ENCODE measurements at places on chromosomes 4 and X. TPM values are rescaled to one million over a fixed set of nuclear protein-coding genes. Genes with fewer than 3 reads are reported as not detected.

Gene ARFIP1
- total RNA-seq = 32.5 TPM

Gene SLC34A2
- total RNA-seq = not detected

Gene NAP1L2
- not detected for total RNA-seq

Gene JAKMIP1
- not detected for total RNA-seq

Gene FABP2
- total RNA-seq = not detected

GRCh38 chr4:95445251-95445650 lies 103.5 kb downstream of the UNC5C start:
- no peak for DNase-seq

- peak; percentile 79 for DNase-seq
Observed at GRCh38 chr4:57037982-57038604, 59.4 kb downstream of the POLR2B start.

GRCh38 chr4:98110214-98110613 lies 33.1 kb downstream of the STPG2 start:
- no peak for DNase-seq

GRCh38 chrX:119539872-119540271 lies 25.3 kb downstream of the STEEP1 start:
- no peak for DNase-seq
